ENCODE measurements at places on chromosomes 5 and 9.
A peak's percentile ranks its signal among the peaks of the same experiment; 100 is the strongest.

DNA sequence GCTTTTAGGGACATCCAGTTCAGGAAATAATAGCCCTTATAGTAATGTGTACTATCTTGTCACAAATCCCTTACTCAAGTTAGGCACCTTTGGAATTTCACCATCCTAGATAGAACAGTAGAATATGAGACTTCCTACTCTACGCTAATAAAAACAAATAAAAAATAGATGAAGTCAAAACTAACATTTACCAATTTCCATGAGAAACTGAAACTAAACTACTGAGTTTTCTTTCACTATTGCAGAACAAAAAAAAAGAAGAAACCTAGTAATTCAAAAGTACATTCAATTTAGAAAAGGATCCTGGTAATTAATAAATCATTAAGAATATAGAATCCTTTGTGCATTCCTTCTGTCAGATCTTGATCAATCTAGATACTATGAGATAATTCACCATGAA is 14.0 kb downstream of the STARD4 start:
- DNase-seq, result no peak

- DNase-seq, result no peak
These were observed 268.2 kb downstream of the ZNF608 start for GRCh38 chr5:124478264-124478663.

GRCh38 chr9:132367613-132368313 is 13.0 kb upstream of the SETX start:
- no peak for DNase-seq

DNA sequence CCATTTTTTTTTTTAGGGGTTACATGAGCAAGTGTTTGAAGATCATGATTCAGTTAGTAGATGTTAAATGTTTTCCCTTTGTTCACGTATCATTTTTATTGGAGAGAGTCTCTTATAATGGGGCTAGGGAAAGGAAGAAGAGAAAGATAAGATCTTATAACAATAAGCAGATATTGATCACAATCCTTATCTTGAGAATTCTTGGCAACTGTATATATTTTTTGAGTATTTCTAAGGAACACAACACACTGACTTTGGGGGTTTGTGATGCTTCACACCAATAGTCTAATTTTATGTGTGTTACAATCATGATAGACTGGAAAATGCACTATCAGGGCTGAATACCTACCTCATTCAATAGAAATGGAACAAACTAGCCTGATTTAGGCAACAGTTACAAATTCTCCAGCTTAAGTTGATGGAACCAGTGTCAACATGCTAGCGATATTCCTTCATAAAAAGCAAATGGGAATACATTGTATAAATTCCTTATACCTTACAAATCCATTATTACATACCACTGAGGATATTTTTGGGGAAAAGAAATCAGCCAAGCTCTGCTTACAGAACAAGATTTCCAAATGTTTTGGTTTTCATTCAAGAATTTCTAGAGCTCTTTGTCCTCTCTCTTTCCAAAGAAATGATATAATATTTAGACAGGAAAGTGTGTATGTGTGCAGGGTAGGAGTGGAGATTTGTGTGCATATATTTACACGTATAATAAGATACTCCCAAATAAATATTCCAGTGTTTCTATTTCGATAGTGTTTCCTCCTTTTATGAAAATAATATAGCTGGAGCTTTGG is 41.5 kb downstream of the SVEP1 start:
- no peak for DNase-seq

DNA sequence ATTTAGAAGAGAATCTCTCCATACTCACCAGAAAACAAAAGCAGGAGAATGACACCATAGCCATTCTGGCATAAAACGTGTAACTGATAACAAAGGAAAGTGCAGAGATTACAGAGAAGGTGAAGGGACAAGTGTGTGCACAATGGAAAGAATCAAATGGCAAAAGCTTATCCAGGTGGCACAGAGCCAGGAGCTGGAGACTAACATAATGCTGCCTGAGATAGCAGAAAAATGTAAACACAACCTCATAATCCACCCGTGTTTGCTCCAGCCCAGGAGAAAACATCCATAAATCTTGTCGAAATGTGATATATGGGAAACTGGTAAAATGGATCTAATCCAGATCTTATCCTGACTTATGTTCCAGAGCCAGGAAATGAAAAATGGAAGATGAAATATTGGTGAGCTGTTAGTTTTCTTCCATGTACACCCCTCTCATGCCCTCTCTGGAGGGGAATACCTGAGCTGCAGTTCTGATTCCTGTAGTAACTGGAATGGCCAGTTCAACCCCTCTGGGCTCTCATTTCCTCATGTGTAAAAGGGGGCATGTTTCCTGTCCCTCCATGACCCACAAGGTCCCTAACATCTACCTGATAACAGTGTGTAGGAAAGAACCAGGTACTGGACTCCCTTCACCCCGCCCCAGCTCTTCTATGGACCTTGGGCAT is 212.3 kb upstream of the DAPK1 start:
- DNase-seq, result no peak

DNA sequence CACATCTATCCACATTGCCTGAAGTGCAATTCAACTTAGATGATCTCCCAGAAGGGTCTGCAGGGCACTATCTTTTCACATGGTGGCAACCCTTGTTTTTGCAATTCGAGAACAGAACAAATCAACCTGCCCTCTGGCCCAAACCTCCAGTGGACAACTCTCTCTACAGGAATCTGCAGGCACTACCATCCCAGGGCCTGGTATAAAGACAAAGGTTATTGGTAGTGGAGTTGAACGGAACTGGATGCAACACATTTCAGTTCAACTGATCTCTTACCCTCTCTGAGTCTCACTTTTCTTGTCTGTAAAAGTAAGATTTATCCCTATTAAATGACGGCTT is 153.2 kb upstream of the EGFLAM start:
- no peak for DNase-seq

DNA sequence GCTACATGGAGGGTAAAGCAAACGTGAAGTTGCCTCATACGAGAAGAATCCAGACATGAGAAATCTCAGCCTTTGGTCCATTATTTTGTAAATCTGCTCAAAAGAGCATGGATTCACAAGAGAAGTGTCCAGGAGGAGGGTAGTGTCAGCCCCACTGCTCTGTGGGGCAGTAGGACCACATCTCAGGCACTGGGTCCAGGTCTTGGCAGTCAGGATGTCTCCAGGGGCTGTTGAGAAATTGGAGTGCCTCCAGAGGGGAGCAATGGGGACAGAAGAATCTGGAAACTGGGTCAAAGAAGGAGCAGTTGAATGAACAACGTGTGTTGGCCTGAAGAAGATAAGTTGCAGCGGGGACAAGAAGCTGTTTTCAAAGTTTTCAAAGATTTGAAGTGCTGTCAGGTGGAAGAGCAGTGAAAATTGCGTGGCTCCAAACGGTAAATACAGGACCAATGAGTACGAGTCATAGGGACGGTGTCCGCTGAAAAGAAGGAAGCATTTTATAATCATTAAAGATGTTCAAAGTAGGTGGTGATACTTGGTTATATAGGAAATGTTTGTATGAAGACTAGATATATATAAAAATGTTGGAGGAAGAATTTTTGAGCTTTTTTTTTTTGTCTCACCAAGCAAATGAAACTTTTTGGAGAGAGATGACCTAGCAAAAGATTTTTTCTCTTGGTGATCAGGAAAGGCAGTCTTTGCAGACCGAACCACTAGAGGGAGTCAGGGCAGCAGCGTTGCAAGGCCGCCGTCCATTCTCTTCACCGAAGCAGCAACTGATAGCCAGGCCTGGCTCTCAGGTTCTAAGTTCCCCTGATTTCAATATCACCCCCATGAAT is 57.1 kb upstream of the ZBED3 start:
- DNase-seq, result peak; percentile 64

DNA sequence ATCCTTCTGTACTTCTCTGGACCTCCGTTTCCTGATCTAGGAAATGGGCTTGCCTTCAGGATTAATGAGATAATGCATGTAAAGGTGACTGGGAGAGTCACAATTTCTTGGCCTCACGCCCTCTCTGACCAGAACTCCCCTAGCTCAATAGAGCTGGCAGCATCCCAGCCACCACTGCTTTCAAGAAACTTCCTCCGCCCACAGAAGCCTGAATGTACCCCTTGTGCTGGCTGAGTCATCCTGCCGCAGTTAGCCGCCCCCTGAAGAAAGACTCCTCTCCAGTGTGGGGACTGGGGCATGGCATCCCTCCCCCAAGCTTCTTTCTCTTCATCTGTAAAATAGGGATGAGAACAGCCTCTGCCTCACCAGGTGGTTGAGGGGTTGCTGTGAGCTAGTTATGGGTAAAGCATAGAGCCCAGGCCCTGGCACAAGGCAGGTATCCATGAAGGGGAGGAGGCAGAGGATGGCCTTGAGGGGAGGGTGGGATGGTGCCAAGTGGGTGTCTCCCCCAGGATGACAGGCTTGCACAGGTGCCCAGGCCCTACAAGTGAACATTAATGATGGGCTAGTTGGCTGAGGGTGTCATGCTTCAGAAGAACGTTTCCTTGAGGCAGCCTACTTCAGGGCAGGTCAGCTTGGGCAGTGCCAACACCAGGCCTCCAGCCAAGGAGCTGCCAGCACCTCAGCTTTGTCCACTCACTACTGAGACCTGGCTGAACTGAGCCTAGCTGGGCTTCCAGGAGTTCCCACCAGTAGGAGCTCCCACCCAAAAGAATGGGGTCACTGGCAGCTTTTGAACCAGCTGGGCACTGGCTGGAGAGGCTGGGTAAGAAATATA is 3.4 kb downstream of the PDLIM4 start:
- no peak for DNase-seq

GRCh38 chr9:74379718-74380117 is 117.4 kb upstream of the RORB start:
- DNase-seq, result peak; percentile 9

DNA sequence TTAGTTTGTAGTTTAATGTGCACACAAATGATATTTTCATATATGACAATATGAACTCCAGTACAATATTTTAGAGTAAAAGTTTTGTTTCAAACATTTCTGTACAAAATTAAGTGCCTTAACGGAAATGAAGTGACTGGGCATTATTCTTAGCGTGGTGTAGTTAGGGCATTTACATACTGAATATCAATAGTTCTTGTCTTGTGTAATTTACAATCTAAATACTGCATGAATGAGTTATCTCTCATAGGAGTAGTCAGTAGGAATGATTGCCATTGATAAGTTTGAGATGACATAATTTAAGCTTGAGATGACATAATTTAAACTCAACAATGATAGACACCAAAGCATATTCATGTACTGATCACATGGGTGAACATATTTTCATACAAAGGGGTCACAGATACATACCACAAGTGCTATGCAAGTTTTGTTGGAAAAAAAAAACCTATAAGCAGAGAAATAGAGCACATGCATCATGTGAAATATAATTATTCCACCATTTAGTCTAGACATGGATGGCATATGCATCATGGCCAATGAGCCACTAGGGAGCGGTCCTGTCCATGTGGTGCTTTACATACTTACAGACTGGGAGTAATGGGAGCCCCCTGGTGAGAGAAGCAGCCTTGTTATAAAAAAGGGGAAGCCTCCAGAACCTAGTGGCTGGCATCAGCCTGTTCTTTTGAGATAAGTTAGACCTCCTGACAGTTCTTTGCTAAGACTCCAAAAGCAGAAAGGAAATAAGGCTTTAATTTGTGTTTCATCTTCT is 1523.9 kb downstream of the MAT2B start:
- DNase-seq, result no peak

DNA sequence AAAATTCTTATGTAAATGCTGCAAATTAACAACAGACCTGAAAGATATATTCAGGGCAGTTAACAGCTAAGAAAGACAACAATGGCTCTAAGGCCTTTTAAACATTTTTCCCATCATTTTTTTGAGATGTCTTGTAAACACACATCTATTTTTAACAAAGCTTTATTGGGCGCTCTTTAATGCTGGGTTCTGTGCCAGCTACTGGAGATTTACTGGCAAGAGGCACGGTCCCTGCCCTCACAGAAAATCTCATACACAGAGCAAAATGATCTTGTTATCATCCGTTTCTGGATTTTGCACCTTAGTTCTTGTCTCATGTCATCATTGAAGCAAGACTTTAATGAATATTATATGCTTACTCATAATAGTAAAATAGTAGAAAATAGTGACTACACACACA is 1022.3 kb upstream of the WWC1 start:
- no peak for DNase-seq

GRCh38 chr5:155952486-155953089 is 374.4 kb upstream of the SGCD start:
- DNase-seq, result no peak

All from activated CD4-positive, alpha-beta T cell treated with anti-CD3 and anti-CD28 coated beads, Interleukin-2, Interleukin-4, amounts not matched to agents 100 ng/mL and 50 ng/mL, durations not matched to agents 16 hours and 8 hours (primary cell).